Type B pancreatic cell (in vitro differentiated cells): ENCODE measurements at places on chromosomes 16 and 17.
A peak's percentile ranks its signal among the peaks of the same experiment; 100 is the strongest.

- DNase-seq: no peak
Measured at GRCh38 chr17:77796176-77796860, 162.2 kb upstream of the TNRC6C start.

- DNase-seq: no peak
Measured at GRCh38 chr17:39402890-39403605, 1.6 kb upstream of the FBXL20 start.

- no peak for DNase-seq
Measured at GRCh38 chr17:33260638-33261037, 32.5 kb downstream of the ASIC2 start.

DNA sequence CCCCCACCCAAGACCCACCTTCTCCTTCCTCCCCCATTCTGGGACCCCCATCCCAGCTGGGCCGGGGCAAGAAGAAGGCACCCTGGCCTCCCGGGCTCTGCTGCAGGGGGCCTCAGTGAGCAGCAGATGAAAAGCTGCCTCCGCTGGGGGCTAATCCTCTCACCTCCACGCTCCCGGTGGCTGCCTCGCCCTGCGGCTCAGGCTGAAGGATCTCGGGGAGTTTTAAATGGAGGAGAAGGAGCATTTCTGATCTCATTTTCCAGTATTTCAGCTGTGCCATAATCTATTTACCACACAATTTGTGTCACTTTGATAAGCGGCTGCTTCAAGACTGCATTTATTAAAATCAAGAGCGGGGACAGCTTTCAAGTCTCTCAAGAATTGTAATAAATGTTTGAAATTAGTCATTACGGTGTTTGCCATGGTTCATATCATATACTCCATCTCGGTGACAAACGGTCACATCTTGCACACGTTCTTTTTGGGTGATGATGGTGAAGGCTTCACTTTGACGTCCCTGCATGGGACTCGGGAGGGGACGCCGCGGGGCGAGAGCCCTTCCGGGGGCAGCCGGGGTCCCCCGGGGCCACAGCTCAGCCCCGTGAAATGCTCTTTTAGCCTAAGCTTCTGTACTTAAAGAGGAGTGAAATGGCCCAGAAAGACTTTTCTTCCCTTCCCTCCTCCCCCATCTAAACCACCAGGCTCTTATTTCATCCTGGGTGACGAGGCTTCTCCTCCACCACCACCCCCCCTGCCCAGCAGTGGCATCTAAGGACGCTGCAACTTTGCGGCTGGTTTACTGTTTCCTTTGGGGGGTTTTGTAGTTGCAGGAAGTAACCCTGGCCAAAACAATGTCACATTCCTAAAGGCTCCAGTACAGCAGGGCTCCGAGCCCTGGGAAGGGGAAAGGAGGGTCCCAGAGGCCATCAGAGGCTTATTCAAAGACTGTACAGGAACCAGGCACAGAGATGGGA lies 313.1 kb upstream of the TNRC6C start:
- DNase-seq: peak; percentile 47
